ENCODE measurements at places on chromosomes 3 and 15.

GRCh38 chr3:58175437-58176184 lies 35.2 kb downstream of the DNASE1L3 start:
- DNase-seq = no peak

GRCh38 chr3:112585782-112586181 lies 23.9 kb downstream of the SLC35A5 start:
- no peak for DNase-seq

DNA sequence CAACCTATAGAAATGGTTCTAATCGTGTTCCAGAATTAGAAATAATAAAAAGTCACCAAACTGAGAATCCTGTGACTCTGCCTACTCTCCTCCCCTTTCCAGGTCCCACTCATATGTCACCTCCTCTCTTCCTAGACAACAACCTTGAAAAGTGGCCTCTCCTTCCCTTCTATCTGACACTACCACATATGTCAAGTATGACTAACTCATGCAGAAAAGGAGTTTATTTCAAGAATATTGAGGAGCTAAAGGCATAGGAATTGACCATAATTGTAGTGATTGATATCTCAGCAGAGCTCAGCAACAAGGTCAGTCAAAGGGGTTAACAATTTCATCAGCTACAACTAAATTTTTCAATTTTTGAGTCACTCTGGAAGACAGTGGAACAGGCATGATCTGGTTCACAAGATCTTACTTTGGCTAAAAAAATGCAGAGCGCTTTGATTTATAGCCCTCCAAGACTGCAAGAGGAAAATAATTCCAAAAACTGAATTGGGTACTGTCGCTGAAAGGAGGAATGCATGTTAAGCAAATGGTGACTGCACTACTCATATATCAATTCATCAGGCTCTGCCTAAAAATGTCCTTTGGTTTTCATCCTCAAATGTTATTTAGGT lies 160.6 kb upstream of the ARHGEF26 start:
- no peak for DNase-seq

GRCh38 chr3:24773798-24774197 lies 279.1 kb upstream of the THRB start:
- DNase-seq = no peak
